ENCODE measurements at places on chromosomes 6 and 20.
A peak's percentile ranks its signal among the peaks of the same experiment; 100 is the strongest.

GRCh38 chr6:90446164-90446563 is 140.7 kb downstream of the MAP3K7 start:
- DNase-seq, result no peak

GRCh38 chr6:47292027-47292426 is 17.7 kb downstream of the TNFRSF21 start:
- no peak for DNase-seq

DNA sequence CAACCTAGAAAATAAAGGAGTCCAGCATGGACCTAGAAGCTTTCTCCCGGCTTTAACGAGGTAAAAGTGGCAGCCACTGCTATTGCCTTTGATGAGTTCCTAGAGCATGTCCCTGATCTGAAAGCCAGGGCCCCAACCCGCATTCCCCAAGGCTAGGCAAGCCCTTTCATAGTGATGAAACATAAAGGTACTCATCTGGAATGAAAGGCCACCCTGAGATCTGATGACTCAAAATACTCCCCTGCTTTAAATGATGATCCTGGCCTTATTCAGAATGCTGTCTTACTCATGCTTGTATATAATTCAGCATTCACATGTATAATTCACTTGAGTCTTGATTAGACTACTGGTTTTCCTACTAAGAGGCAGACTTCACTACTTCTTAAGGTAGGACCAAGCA is 21.3 kb downstream of the TTPAL start:
- peak; percentile 92 for DNase-seq

DNA sequence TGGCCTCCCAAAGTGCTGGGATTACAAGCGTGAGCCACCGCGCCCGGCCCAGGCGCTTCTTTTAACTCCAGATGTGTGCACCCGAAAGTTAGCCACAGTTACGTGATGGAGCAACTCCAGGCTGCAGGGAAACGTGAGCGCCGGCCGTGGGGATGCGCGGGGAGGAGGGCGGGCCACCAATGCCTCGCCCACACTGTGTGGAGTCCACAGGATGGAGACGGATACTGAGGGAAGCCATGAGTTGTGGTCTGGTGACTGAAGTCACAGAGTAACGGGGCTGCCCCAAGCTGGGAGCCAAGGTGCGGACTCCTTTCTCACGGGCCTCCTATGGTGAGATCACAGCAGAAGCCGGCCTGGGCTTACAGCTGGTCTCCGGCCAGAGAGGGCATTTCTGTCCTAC is 23.2 kb downstream of the YTHDF1 start:
- DNase-seq, result no peak

DNA sequence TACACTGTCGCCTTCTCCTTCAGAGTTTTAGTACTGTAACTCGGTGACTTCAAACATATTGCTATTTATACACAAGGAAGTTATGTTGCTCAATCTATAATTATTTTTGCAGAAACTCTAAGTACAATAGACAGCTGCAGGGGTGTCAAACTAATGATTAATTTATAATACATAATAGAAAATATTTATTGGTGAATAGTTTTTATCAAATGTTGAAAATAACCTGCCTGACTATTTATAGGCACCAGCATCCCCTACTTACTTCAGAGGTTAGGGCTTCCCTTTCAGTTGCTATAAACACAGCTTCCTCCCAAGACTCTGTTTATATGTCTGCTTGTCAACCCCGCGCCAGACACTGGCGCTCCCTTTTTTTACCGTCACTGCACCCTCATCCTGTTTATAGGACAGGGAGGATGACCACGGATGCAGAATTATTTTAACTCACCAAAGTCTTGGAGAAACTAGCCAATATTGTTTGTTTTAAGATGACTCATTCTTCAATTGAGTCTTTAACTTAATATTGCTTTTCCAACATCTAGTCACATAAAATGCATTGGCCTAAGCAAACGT is 225.0 kb downstream of the ALDH8A1 start:
- DNase-seq, result peak; percentile 33
